ENCODE measurements at places on chromosomes 11 and 22. TPM values are rescaled to one million over a fixed set of nuclear protein-coding genes. Genes with fewer than 3 reads are reported as not detected.

- DNase-seq, result no peak
Observed at GRCh38 chr11:103397369-103397768, 288.1 kb downstream of the DYNC2H1 start.

DNA sequence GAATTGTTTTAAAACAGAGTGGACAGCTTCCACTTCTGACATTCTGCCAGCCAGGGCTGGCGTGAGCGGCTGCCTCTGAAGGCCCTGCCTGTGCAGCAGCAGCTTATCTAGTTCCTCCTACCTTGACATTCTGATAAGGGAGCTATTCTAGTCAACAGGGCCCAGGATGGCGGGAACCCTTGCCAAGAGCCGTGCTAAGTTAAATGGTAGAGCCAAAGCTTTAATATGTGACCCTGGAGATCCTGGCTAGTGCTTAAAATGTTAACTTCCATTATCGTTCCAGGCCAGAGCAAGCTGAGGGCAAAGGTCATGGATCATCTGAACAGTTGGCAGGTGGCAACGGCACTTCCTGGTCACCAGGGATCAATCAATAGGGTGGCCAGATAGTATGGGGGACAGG is 3.5 kb downstream of the KCNJ5 start:
- no peak for DNase-seq

DNA sequence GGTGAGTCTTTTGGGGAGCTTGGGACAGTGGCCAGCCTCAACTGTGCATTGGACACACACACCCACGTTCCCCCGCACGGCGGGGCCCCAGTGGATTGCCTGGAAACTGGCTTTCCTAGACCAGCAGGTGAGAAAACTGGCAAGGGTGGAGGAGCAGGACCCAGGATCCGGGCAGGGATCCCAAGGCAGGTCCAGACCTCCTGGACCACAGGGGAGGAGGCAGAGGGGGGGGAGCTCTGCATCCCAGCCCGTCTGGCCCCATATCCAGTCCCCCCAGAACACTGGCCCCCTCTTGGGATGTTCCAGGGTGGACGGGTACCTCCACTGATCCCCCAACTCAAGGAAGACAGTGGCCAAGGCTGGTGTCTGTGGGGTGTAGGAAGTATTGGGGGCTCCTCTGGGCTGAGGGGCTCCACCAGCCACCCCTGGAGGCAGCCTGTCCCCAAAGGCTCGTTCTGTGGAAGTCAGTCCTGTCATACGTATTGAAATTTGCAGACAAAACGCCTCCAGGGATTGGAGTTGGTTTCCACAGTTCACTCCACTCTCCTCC is 89.3 kb upstream of the LINC01488 start:
- DNase-seq, result no peak

DNA sequence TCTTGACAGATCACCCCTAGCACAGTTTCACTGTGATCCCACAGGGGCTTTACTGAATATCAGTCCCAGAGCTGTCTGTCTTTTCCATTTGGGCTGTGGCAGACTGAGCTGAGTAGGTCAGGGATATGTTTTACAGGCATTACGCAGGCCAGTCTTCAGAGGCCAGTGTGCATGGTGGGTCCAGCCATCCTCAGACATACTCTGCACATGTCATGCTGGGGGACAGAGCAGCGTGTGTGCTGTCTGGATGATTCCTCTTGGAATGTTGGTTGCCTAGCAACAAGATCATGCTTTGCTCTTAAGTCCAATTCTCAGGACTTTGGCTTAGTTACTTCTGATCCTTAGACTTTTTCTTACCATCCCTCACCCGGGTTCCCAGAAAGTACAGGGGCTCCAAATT is 736.5 kb downstream of the DLG2 start:
- no peak for DNase-seq

The GGA1 gene
- 57.5 TPM for total RNA-seq

Measured in glomerular endothelial cell (primary cell).